ENCODE measurements at places on chromosomes 1 and 21. TPM values are rescaled to one million over a fixed set of nuclear protein-coding genes. Genes with fewer than 3 reads are reported as not detected.

Gene C1orf53
- 2.4 TPM for total RNA-seq

Gene SPRR1A
- not detected for total RNA-seq

DNA sequence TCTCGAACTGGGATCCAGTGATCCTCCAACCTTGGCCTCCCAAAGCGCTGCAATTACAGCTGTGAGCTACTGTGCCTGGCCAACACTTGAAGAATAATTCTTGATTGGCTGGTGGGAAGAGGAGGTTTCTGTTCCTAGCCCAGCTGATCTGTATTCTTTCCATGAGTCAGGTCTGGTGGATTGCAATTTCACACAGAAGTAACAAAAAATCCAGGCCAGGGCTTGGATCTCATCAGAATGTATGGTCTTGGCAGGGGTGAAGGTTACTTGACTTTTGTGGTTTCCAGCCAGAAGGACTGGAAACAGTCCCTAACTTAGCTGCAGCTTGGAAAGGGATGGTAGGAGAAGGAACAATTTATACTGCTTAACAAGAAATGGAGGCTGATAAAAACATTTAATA is 5.1 kb upstream of the HP1BP3 start:
- no peak for DNase-seq

- DNase-seq: no peak
These were observed 35.3 kb downstream of the CLIC6 start for GRCh38 chr21:34704119-34704518.

DNA sequence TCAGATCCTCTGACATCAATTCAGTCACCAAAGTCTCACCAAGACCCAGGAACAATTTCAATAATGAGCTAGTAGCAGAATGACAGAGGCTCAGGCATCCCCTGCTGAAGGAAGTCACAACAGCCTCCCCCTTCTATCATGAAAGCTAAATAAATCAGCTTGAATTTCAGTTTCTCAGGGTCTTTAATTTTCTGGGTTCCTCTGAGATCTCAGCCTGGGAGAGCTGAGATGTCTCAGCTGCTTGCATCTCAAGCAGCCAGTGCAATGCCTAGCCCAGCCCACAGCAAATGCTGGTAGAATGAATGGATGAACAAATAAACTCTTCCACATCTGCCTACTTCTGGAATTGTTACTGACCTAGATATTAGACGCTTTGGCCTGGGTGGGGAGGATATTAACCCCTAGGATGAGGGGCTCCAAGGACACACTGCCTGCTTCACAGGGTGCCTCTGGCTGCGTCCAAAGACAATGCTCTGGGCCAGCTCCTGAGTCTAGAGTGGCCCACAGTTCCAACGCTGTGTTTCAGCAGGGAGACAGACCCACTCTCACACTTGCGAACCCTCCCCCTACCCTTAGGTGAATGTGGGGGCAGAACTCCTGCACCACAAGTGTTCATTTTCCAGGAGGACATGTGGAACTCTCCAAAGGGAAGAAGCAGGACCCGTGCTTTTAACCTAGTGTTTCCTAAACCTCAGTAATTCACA is 11.2 kb upstream of the LORICRIN start:
- DNase-seq: no peak

Gene PRPF38A
- 15.9 TPM for total RNA-seq

GRCh38 chr21:20667931-20668330 is 330.3 kb upstream of the NCAM2 start:
- DNase-seq: no peak

- DNase-seq: no peak
These were observed 186.8 kb downstream of the LTN1 start for GRCh38 chr21:28805885-28806284.

- DNase-seq: no peak
These were observed 137.6 kb downstream of the GPATCH2 start for GRCh38 chr1:217493290-217493689.

DNA sequence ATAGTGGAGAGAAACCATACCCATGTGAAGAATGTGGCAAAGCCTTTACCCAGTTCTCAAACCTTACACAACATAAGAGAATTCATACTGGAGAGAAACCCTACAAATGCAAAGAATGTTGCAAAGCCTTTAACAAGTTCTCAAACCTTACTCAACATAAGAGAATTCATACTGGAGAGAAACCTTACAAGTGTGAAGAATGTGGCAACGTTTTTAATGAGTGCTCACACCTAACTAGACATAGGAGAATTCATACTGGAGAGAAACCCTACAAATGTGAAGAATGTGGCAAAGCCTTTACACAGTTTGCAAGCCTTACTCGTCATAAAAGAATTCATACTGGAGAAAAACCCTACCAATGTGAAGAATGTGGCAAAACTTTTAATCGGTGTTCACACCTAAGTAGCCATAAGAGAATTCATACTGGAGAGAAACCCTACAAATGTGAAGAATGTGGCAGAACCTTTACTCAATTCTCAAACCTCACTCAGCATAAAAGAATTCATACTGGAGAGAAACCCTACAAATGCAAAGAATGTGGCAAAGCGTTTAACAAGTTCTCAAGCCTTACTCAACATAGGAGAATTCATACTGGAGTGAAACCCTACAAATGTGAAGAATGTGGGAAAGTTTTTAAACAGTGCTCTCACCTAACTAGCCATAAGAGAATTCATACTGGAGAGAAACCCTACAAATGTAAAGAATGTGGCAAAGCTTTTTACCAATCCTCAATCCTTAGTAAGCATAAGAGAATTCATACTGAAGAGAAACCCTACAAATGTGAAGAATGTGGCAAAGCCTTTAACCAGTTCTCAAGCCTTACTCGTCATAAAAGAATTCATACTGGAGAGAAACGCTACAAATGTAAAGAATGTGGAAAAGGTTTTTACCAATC is 80.0 kb downstream of the JMJD4 start:
- DNase-seq: no peak

Gene CAMSAP2
- total RNA-seq: 117 TPM

DNA sequence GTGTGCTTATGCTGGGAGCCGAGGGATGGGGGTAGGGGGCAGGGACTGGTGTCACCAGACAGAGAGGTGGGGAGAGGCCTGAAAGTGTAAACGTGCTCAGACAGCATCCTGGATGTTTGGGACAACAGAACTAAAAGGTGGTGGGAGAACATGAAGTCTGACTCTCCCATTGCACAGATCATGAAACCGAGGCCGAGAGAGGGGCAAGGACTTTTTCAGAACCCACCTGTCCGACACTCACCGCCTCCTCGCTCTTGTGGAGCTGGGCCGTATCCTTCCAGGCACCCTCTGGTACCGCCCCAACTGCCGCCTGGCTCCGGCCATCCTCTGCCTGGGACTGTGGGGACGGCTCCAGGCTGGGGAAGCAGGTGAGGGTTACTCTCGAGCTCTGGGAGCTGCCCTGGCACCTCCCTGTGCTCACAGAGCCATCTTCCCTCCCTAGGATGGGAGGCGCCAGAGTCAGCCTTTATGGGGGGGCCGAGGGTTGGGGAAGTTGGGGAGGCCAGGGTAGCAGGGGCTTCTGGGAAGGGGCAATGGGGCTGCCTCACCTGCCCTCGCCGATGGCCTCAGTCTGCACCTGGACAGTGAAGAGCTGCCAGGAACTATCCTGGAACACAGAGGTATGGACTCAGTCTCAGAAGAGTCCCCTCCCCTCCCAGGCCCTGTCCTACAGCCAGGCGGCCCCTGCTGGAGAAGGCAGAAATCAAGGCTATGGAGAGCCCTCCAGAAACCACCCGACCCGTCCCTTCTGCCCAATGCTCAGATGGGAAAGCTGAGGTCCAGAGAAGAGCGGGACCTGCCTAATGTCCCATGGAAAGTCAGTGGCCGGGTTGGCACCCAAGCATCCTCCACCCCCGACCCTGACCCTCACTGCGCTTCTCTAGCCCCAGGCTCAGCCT is 7.0 kb downstream of the ATP13A2 start:
- DNase-seq: peak; percentile 8

DNA sequence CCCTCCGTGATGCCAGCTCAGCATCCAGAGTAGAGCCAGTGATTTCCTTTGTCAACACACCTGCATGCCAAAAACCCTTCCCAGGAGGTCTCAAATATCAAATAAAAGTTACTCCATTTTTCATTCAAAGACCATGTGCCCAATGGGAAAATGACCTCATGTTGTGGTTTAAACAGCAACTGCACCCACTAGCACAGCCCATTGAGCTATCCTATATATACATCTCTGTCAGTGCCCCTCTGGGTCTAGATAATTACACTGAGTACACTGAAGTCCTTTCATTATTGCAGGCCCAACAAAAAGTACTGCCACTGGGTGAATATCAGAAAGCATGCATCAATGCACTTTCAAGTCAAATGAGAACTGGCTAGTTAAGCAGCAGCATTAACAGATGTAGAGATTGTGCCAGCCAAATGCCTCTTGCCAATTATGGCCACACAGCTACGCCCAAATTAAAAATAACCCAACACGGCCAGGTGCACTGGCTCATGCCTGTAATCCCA is 117.7 kb downstream of the SLC45A1 start:
- no peak for DNase-seq

- no peak for DNase-seq
These were observed 23.6 kb upstream of the ATP5PO start for GRCh38 chr21:33939226-33939625.

DNA sequence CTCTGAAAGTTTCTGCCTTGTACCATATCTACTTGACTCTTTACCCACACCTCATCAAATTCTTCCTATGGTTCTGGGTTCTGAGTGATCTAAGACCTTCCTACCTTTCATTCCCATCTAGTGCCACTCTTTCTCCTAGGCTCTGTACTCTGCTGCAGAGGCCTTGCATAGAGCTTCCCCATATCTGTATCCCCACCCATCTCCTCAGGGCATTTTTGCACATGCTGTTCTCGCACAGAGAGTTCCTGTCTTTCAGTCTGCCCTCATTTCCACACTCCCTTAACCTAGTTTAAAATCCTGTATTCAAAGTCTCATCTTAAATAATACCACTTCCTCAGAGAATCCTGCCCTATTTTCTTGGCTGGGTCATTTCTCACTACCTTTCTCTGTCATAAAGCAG is 114.8 kb downstream of the HMCN1 start:
- DNase-seq: no peak

Gene ZFP69B
- total RNA-seq: 11.8 TPM

DNA sequence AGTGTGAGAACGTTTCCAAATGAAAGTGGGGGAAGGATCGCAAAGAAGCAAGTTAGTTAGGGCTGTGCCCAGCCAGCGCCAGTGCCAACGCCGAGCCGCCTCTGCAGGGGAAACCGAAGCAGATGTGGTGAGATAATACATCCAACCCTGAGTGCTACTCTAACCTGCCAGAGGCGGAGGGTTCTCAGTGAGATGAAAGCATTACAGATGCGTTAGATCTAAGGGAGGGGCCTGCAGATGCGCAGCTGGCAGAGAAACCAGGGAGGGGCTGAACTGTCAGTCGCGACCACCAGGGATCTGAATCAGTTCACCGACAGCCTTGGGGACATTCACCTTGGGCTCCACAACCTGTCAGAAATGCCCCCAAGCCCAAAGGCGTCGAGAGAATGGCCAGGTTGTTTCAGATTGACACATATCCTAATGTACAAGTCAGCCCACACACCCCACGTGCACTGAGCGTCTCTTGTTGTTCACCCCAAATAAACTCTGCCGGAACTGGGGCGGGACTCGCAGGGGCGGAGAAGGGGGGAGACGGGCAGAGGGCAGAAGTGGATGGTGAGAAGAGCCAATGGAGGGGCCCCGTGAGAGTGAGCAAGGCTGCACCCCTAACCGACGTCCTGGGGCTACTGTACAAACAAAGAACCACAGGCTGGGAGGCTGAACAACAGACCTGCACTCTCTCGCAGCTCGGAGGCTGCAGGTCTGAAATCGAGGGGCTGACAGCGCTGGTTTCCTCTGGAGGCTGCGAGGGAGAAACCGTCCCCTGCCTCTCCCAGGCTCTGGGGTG is 8.7 kb upstream of the UMODL1 start:
- no peak for DNase-seq

- no peak for DNase-seq
These were observed 102.2 kb upstream of the GADD45A start for GRCh38 chr1:67582625-67583461.

DNA sequence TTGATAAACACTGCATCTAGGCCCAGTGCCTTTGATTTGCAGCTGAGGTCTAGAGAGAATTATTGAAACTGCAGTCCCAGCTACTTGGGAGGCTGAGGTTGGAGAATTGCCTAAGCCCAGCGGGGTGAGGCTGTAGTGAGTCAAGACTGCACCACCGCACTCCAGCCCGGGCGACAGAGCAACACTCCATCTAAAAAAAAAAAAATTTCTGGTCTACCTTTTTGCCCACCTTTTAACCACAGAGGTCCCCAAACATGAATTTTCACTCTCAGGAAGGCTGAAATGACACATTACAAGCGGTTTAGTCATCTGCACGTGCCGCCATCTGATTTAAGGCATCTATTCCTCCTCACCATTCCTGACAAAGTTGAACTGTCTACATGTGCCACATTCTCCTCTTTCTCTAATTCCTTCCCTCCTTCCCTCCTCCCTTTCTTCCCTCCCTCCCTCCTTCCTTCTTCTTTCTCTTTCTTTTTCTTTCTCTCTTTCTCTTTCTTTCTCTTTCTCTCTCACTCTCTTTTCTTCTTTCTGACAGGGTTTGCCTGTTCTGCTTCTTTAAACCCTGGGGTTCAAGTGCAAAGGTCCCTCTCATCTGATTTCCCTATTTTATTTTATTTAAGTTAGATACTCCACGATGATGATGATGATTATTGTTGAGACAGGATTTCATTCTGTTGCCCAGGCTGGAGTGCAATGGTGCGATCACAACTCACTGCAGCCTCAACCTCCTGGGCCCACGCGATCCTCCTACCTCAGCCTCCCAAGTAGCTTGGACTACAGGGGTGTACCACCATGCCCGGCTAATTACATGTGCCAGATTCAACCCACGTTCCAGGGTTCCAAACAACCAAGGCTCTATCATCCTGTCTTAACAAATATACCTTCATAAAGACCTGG is 3.0 kb upstream of the SOD1 start:
- DNase-seq: no peak

Gene CSRP1
- total RNA-seq: 12.2 TPM

- peak; percentile 68 for DNase-seq
These were observed at the start of gene FAM43B for GRCh38 chr1:20551945-20552727. FAM43B (plus strand) TSS chr1:20552573; CDS start chr1:20552974, 401 bp downstream.

Gene PSMB4
- 369 TPM for total RNA-seq

DNA sequence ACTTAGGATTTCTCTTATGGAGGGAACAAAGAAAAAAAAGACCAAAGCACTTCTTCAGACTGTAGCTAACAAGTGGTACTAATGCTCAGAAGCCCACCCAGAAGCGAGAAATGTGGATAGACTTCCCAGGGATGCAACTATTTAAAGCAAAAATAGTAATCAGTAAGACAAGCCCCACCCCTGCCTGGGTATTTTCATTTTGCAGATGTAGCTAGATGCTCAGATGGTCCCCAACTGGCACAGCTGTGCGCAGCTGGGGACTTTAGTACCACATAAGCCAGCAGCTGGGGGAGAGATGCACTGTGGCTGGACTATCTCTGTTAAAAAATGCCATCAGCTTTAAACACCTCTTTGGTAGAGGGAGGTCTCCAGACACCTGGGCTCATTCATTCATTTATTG is 77.8 kb upstream of the SPAG17 start:
- DNase-seq: no peak

Data from frontal cortex (tissue), 4 donors.